ENCODE measurements at places on chromosomes 3 and 15.
A peak's percentile ranks its signal among the peaks of the same experiment; 100 is the strongest.

DNA sequence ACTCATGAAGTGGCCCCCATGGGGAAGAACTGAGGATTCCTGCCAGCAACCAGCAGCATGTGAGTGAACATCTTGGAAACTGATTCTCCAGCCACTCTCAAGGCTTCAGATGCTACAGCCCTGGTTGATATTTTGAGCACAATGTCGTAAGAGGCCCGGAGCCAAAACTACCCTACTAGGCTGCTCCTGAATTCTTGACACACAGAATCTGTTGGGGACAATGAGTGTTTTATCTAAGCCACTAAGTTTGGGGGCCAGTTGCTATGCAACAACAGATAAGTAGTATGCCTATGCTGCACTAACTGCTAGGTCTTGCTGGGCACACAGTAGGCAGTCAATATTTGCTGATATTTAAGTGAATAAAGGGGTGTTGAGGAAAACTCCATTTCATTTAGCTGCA is 89.9 kb upstream of the CHL1 start:
- DNase-seq: no peak

- no peak for DNase-seq
Measured at GRCh38 chr3:44058868-44059203, 182.8 kb upstream of the TOPAZ1 start.

DNA sequence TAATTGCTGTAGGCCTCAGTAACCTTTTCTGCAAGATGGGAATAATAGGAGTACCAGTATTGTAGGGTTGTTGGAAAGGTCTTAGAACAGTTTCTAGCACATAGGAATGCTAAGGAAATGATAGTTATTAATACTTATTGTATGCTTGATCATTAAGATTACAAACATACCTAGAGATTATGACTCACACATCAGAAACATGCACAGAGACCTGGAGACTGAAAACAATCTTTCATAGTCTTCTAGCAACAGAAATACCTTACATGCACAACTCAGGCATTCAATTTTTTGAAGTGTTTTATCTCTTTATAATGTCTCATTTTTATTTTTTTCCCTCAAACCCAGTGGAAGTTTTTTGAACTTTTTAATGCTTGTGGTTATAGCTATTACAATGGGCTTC is 104.4 kb upstream of the ZBTB20 start:
- no peak for DNase-seq

GRCh38 chr15:66253418-66254088 is at the start of gene MEGF11:
TSS of gene MEGF11 (minus strand) at chr15:66253750. CDS start at chr15:66128403, 125,347 bp downstream.
- DNase-seq: no peak

DNA sequence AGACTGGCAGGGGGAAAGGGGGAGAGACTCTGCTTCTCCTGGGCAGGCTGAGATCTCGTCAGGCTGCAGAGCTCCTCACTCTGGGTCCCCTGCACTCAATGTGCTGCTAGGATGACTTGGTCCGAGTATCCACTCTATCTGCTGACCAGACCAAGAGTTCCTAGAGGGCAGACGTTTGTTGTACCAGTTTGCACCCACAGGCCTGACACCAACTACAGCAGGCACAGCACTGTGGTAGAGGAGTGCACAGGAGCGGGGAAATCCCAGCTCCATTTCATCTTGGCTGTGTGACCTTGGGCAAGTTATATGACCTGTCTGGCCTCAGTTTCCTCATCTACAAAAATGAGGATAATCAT is 29.0 kb downstream of the CCDC12 start:
- no peak for DNase-seq

DNA sequence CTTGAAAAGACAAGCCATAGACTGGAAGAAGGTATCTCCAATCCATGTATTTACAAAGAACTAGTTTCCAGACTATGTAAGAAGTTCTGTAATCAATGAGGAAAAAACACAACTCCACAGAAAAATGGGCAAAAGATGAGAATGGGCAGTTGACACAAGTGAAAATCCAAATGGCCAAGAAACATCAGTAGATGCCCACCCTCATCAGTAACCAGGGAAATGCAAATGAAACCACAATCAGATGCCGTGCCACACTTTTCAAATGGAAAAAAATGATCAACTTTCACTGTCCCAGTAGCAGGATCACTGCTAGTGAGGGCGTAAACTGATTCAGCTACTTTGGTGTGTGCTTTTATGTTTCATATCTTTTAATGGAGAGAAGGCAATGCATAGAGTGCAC is 4.5 kb upstream of the CPEB1 start:
- DNase-seq: no peak

DNA sequence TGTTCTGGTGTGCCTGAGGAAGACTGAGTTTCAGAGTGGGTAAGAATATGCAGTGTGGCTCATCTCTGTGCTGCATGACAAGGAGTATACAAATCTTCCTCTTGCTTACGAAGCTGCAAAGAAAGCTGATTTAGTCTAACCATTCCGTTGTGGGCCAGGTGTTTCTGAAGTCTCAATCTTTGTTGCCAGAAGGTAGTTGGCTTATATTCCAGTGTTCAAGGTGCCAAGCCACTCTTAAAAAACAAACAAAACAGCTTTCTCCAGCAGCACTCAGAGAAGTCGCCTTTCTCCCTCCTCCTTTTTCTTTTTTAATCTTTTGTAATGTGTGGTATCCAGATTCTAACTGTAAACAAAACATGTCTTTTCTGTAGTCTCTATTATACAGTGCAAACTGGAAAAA is 872.4 kb downstream of the NAALADL2 start:
- no peak for DNase-seq

DNA sequence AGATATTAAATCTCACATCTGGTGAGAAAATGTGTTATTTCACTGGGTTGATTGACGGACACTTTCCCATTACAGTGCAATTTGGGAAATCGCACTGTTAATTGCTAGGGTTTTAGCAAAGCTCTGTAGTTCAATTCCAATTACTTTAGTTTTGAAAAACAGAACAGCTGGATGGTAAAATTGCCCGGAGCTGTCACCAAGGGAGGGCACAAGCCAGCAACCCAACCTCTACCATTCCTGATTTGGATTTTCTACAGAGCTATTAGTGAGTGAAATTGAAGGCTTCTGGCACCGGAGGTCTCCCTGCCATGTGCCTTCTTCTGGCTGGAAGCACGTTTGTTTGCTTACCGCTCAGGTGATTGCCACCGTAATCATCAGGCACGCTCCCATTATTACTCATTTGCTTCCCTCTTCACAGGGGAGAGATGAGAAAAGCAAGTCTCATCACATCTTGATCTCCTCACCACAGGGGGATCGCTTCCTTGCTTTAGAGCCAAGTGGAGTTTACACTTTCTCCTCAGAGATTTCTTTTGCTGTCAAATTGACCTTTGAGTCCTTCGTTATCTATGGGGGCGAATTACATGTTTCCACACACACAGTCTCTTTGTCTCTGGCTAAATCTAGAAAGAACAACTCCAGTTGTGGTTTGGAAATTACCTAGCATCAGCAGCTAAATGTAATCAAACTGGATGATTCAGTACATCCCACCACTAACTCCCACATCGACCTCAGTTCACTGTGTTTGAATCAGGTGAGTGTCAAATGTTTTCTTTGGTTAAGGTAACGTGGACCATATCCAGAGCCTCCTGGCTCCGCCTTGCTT is 421.7 kb upstream of the GOLIM4 start:
- no peak for DNase-seq

DNA sequence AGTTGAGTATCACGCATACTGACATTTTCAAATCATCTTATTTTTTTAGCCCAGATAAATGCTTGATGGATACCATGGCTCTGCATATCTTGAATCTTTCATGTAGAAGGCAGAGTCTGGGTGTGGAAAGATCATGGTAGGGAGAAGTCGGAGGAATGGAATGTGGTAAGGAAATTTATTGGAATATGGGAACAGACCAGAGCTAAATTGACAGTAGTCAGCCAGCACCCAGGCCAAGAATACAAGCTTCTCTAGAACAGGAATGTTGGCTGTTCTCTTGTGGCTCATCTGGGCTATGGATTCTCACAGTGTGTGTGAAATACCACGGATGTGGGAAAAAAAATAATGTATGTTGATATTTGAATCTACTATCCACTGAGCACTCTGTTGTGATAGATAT is 305.7 kb upstream of the COL8A1 start:
- DNase-seq: no peak

GRCh38 chr3:89521328-89521727 is 413.9 kb downstream of the EPHA3 start:
- DNase-seq: no peak

GRCh38 chr3:51386852-51387229 is 1.8 kb downstream of the MANF start:
- no peak for DNase-seq

- no peak for DNase-seq
Measured at GRCh38 chr15:60875681-60876080, 353.4 kb downstream of the RORA start.

DNA sequence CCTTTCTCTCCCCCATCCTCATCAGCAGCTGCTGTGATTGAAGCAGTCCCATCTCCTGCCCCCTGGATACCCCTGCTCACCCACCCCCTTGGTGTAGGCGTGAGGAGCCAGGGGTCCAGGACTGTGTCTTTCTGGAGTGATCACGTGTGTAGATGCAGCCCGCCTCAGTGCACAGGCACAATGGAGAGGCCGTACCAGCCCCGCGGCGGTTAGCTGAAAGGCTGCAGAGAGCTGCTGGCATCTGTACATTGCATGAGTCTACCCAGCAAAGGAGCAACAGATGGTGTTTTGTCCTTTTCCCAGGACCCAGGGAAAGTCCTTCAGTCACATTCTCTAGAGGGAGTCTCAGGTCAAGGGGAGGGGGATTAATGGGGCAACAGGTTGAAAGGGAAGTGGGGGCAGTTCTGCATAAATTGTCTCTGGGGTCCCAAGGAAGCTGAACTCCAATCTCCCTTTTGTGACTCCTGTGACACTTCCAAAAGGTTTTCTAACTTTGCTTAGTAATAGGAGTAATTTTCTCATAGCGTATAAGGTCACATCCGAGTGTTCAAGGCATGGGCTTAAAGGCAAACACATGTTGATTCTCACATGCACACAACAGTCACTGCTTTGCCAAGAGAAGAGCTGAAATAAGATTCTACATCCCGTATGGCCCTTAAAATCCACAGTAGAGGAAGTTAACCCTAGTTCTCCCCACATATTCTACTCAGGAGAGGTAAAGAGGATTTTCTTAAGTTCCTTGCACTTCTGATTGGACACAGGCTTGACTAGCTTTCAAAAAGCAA is 7.1 kb downstream of the CSPG5 start:
- no peak for DNase-seq

- peak; percentile 23 for DNase-seq
Measured at GRCh38 chr15:31013863-31014607, 22.6 kb upstream of the MTMR10 start.

- no peak for DNase-seq
Measured at GRCh38 chr15:100628746-100629145, 26.4 kb downstream of the ASB7 start.

DNA sequence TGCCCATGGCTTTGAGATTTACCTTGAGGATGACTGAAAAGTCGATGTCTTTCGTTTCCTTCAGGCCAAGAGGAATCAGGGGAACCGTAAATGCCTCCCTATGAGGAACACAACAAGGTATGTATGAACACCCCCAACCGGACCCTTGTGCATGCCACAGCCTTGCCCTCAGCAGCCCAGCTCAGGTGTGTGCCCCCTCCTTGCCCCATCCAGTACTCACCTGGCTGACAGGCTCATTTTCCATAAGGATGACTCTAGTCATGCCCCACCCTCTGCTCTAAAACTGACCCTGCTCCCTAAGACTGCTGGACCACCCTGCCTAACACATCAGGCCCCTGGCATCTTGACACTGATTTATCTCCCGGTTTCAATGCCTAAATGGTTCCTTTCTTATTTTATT is 270.0 kb downstream of the GOLGA6L6 start:
- DNase-seq: no peak

GRCh38 chr3:157856078-157856939 is 249.9 kb downstream of the SHOX2 start:
- no peak for DNase-seq

GRCh38 chr15:51876169-51876568 is 46.7 kb downstream of the TMOD3 start:
- DNase-seq: no peak

DNA sequence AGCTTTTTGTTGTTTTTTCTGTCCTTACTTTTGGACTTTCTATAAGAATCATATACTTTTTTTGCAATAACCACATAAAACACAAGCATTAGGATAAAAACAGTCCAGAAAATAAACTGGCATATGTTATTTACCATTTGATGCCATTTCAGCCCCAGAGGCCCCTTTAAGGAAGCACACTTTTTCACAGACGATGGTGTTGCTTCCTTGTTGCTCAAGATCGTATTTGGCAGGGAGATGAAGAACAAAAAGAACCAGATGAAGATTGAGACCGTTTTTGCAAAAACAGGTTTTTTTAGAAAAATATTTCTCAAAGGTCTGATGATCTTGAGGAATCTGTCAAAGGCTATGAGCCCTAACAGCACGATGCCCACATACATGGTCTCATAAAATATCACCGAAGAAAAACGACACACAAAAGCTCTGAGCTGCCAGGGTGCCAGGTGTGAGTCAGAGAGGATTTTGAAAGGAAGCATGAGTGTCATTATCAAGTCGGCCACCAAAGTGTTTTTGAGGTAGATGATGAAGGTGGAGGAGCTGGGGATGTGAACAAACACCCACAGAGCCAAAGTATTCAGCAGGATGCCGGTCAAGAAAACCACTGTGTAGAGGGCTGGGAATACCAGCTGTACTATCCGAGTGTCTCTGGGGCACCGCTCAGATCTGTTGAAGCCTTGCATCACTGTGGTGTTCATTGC is 902 bp downstream of the P2RY13 start:
- DNase-seq: peak; percentile 57

DNA sequence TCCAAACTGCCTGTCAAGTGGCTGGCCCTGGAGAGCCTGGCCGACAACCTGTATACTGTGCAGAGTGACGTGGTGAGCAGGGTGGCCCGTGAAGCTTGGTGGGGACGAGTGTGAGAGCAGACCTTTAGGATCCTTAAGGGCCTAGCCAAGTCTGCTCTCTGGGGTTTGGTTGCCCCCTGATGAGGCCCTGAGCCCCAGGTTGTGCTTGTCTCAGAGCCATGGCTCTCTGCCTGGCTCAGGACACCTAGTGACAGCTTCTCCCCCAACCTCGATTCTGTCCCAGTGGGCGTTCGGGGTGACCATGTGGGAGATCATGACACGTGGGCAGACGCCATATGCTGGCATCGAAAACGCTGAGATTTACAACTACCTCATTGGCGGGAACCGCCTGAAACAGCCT is 14.4 kb downstream of the TYRO3 start:
- no peak for DNase-seq

Measured in inflammatory macrophage (primary cell).